ENCODE measurements at places on chromosomes 3 and 15.

- DNase-seq: no peak
Observed at GRCh38 chr3:190443257-190443656, 6.4 kb downstream of the TMEM207 start.

DNA sequence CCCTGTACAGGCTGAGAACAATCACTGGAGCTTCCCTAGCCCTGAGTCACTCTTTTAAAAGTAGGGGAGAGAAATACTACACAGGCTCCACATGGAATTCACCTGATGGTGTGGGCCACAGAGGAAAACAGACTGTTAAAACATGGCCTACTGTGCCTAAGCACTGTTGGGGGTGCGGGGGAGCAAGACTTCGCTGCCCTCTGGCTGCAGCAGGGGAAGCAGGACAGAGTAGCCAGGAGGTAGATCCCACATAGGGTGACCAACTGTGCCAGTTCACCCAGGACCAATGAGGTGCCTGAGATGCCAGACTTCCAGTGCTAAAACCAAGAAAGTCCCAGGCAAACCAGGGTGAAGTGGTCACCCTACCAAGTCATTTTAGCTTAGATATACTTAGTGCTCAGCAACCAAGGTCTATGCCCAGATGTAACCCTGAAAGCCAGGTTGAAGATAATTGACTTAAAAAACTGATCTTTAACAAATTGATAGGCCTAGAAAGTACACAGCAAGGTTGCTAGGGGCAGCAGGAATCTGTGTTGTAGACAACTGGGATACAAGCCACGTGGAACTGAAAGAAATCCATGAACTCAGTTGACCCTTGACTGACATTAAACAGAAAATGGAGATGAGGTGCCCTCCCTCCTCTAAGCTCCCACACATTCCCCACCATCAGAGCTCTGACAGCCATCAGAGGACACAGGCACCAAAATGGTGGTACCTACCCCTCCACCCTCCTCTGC lies 344.2 kb upstream of the PPP2R3A start:
- DNase-seq: no peak

DNA sequence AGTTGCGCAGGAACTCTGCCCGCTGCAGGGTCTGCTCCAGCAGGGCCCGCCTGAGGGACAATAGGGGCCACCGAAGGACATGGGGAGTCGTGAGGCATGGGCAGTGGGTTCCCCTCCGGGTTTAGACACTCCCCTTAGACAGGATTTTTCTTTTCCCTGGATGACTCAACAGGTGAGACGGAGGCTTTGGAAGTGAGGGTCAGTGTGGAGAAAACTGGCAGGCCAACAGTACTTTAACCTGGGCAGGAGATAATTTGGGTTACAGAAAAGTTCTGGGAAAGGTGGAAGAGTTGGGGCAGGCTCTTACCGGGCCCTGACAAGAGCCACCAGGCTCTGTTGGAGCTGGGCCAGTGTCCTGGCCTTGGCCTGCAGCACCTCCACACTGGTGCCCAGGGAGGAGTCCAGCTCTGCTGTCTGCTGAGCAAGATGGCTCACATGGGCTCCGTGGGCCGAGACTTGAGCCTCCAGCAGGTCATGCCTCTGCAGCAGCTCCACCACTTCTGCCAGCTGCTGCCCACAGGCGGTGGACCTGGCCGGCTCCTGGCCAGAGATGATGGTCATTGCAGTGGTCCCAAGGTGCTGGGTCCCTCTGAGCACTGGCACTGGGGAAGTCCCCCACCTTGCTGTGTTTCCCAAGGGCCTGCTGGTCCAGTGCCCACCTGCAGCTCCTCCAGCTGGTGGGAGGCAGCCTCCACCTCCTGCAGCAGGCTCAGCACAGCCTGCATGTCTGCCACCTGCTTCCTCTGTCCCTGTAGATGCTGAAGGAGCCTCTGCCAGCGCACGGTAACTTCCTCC lies 11.0 kb downstream of the SPTBN5 start:
- no peak for DNase-seq

GRCh38 chr15:28096670-28097431 lies 2.3 kb downstream of the OCA2 start:
- DNase-seq: no peak

DNA sequence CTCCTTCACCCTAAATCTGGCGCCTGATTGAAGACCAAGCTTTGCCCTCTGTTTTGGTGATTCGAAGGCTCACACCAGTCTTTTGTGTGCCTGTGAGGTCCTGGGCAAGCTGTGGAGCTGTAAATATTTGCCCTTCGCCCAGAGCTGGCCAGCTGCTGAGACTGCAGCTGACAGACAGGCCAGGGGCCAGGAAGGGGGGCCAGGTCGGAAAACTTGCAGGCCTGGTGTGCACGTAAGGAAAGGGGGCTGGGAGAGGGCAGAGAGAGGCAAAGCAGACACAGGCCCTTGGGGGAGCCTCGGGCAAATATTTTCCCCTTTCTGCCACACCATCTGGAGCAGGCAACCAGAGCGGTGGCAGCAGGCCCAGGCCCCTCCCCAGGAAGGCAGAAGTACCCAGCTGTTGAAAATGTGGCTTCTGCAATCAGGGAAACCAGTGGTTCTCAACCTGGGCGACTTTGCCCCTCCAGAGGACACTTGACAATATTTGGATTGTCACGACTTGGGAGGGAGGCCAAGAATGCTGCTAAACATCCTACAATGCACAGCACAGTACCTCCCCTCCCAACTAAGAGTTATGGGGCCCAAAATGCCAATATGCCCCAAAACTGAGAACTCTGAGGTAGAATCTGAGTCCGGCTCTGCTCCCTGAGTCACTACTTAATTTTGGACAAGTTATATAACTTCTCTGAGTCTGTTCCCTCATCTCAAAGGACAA lies 2.5 kb downstream of the PDZRN3 start:
- no peak for DNase-seq

DNA sequence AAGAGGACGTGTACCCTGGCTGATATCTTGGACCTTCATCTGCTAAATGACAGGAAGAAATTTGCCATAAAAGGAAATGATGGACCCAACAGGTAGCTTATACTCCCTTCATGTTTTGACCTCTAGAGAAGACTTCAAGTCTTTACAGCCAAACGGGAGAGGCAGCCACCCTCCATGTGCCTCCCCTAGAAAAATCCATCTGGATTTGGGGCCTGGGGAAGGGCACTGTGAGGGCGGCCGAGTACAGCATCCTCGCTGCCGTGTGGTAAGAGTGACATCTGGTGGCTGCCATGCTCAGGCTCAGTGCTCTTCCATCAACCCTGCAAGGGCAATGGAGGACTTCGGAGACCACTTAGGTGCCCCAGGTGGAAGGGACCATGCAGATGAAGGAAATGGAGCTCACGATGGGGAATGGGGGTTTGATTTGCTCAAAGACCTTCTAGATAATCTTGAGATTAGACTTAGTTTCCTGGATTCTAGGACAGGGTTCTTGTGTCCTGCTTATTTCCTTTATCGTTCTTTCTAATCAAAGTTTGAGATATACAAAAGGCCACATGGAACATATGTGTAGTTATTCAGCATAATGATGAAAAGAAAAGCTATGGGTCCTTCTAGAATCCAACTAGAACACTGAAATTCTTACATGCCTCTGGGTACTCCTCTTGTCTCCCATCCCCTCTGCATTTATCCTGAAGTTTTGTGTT lies 44.4 kb downstream of the AQP9 start:
- peak; percentile 23 for DNase-seq

DNA sequence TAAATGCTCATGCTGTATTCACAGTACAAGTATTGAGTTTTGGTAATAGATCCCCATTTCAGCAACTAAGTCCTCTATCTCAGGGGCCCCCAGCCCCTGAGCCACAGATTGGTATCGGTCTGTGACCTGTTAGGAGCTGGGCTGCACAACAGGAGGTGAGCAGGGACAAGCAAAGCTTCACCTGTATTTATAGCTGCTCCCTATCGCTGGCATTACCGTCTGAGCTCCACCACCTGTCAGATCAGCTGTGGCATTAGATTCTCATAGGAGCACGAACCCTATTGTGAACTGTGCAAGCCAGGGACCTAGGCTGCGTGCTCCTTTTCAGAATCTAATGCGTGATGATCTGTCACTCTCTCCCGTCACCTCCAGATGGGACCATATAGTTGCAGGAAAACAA lies 262.8 kb upstream of the UBE2E2 start:
- no peak for DNase-seq
